Stimulated activated CD8-positive, alpha-beta memory T cell treated with anti-CD3 and anti-CD28 coated beads, Interleukin-7, amount 100 ng/mL, for 1 hour (primary cell): ENCODE measurements at places on chromosomes 13 and 19.

GRCh38 chr13:74573654-74574053 lies 439.4 kb upstream of the KLF12 start:
- no peak for DNase-seq

GRCh38 chr19:9159891-9160290 lies 18.9 kb upstream of the OR7D2 start:
- DNase-seq: no peak

DNA sequence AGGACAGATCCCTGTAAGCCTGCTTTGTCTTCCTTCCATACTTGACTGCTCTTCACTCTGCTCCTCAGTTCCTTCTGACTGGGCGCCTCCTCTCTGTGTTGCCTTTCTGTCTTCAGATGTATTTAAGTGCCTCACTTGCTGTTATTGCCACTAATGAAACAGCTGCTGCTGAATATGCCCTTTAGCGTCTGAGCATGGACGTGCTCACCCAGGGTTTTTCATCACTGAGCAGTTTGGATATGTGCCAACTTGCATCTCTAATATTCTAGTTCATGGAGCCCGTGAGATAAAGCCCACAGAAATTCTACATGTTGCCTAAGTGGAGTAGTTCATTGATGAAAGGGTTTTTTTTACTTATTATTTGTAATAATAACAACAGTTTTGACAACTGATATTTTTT lies 198.2 kb downstream of the MYO16 start:
- DNase-seq: no peak

DNA sequence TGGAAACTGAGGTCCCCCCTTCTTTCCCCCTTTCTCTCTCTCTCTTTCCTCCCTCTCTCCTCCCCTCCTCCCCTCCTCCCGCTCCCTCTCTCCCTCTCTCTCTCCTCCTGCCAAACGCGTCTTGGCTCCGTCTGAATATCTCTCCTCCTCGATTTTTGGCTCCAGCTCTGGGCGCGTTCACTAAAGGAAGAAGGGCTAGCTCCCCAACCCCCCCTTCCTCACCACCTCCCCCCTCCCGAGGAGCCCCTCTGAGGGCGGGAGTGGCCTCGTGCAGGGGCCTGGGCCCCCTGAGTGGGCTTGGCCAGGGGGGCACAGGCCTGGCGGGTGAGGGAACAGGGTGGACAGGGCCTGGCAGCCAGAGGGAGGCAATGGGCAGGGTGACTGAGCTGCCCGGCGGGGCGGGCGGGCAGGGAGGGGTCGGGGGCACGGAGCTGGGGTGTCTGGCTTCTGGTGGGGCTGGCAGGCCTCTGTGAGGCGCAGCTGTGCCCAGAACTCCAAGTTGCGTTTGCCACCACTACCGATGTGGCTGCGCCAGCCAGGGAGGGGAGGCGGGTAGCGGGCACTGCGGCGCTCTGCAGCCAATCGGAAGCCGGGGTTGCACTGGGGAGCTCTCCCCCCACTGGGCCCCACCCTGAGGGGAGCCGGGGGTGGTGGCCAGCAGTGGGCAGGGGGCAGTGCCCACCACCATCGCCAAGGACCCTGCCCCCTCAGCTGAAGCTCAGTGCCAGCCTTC lies 7.1 kb downstream of the NFIX start:
- DNase-seq: no peak

DNA sequence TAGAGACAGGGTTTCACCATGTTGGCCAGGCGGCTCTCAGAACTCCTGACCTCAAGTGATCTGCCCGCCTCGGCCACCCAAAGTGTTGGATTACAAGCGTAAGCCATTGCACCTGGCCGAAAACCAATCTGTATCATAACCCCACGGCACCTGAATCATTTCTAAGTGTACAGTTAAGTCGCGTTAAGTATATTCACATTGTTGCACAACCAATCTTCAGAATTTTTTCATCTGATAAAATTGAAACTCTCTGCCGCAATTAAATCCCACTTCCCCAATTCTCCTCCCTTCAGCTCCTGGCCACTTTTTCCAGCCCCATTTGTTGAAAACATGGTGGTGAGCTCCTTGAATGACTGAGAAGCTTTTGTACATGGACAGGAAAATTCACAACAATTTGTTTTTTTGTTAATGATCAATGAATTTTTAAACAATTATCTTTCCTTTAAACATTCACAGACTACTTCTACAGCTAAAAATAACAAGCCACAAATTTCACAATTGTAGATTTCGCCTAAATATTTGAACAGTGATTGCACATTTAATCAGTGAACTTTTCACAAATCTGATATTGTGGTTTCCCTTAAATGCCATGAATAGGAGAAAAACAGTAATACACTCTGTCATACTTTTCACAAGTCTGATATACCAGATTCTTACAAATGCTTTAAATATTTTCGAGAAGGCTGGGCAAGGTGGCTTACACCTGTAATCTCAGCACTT lies 13.8 kb downstream of the FGF21 start:
- no peak for DNase-seq

DNA sequence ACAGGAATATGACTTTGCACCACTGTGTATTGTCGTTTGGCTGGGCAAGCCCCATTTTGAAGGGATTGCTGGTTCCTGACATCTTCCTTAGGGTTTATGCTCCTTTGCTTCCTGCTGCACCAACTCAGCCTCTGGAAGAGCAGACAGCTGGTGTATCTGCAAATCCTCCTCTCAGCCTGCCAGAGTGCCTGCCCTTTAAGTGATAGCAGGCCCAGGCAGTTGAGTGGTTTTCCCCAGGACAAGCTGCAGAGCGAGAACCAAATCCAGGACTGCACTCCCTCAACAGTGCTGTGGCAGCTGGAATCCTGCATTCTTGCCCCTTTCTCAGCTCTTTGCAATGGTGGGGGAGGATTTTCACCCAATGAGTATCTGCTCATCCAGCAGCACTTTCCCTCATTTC lies 85.5 kb downstream of the ZNF429 start:
- no peak for DNase-seq

DNA sequence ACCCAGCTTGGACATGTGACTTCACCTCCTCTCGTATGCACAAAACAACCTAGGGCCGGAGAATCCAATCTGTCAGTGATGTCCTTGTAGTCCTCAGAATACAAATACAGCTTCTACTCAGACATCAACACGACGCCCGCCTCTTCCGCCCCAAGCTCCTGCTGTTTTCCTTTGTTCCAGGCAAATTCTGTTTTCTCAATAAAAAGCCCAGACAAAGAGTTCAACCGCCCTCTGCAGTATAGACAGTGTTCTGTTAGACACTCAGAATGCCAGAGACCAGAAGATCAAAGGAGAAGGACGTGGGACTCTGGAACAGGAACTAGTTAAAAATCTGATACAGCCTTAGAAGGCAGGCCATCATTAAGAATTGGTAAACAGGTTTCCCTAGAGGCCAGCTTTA lies 42.0 kb upstream of the GGACT start:
- no peak for DNase-seq

DNA sequence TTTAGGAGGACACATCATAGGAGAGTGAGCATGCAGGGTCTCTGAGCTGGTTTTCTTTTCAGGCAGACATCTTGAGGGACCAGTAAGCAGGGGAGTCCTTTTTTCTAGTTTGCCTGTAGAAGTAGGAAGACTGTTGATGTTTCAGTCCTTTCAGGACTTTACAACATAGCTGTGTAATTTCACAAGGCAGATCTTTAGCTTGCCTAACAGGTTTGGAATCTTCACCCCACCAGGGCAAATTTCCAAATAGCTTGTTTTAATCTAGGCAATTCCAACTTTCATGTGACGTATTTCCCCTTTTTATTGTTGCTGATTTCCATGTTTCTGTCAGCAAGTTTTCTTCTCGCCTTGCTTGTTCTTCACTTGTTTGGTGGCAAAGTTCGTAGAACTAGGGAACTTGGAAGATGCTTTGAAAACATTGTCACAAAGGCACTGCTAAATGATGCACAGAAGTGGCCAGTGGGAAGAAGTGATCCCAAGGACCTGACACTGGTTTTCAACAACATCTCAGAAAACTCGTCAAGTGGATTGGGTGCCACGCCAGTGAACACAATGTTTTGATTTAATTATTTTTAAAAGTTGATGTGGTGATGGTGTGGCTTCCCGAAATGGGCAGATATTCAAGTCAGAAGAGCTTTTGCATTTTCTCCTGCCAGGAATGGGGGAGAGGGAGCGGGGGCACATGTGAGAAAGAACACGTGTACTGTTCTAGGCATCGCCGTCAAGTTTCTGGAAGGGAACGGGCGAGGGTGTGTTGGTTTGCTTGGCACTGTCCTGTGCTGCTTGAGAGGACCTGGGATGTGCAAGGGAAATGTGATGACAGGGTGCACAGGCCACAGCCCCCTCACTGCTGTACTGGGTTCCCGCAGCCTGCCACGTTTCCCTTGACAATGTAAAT lies 418.6 kb downstream of the OXGR1 start:
- no peak for DNase-seq

DNA sequence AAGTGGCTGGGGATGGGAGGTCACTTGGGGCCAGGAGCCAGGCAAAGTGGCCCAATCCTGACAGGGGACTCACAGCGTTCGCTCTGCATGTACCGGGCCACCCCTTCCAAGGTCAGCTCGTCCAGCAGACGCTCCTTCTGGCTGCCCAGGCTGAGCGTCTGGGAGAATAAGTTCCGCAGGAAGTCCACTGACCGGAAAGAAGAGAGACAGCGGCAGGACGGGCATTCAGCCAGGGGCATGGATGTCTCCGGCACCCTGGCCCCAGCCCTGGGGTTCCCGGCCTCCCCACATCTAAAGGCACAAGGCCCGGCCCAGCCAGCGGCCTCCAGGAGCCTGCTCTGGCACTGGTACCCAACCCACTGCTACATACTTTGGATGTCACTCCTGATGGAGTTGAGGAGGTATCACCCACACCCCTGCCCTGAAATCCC lies 6.1 kb downstream of the SIRT2 start:
- no peak for DNase-seq

DNA sequence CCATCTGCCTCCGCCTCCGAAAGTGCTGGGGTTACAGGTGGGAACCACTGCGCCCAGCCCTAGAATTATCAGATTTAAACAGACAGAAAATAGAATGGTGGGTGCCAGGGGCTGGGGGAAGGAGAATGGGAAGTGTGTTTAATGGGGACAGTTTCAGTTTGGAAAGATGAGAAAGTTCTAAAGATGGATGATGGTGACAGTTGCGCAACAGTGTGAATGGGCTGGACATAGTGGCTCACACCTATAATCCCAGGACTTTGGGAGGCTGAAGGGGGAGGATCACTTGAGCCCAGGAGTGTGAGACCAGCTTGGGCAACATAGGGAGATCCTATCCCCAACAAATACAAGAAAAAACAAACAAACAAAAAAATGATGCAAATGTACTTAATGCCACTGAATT lies 15.9 kb downstream of the KANK2 start:
- DNase-seq: no peak

- DNase-seq: no peak
These were observed 906 bp downstream of the FXYD5 start for GRCh38 chr19:35155441-35155840.

- no peak for DNase-seq
These were observed 73.5 kb upstream of the PCDH17 start for GRCh38 chr13:57558051-57558467.

GRCh38 chr13:112814905-112815585 lies 125.2 kb downstream of the ATP11A start:
- DNase-seq: no peak

DNA sequence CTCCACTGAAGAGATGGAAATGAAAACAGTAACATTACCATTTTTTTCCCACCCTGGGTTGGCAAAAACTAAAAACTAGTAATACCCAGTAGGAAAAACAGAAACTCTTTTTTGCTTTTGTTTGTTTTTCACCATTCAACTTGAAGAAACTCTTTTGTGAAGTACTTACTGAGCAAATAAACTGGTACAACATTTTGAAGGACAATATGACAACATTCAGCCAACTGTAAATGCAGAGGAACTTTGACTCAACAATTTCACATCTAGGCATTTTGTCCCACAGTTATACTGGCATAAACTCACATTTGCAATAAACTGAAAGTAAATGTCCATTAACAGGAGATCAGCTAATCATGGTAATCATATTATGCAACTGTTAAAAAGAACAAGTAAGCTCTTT lies 152.5 kb downstream of the RNF17 start:
- DNase-seq: no peak

- DNase-seq: no peak
These were observed 17.8 kb downstream of the PIAS4 start for GRCh38 chr19:4025317-4025716.

- no peak for DNase-seq
These were observed 4.6 kb downstream of the PIK3R2 start for GRCh38 chr19:18157465-18158063.

DNA sequence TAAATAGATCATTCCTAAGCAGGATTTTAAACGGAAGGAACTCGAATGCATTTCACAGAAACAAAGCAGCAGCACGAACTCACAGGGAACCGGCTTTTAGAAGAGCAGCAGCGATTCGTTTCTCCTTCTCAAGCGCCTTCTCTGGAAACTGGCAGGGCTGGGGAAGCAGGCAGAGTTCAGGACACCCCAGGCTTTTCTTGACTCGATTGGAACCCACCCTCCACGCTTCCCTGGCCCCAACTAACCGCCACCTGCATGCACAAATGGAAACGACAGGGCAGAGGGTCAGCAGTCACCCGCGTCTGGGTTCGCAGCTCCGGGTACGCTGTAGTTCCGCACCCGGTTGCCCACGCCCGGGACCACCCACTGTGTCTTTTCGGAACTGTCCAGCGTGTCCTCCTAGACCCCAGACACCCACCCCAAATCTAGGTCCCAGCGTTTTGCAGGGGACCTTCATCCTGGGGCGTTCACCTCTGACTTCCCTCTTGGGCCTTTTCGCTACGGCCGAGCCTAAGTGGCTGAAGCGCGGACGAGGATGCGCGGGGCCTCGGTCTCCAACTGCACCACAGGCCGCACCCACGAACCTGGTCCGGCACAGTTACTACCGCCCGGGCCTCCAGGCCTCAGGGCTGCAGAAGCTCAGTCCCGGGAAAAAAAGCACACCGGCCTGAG lies 500 bp downstream of the ZFP30 start:
- DNase-seq: no peak

DNA sequence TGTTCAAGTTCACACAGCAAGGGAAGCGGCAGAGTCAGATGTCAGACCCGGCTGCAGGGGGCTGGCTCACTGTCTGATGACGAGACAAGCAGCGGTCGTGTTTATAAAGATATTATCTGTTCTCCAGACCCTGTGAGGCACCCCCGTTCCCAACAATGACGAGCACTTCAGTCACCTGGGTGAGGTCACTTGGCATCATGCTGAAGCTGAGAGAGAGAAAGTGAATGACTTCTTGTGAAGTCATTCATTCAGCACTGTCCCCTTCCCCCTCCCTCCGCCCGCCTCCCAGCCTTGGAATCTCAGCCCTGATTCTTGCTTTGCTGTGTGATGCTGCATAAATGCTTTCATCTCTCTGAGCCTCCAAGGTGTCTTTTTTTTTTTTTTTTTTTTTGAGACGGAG lies 4.9 kb upstream of the LYPD3 start:
- no peak for DNase-seq

DNA sequence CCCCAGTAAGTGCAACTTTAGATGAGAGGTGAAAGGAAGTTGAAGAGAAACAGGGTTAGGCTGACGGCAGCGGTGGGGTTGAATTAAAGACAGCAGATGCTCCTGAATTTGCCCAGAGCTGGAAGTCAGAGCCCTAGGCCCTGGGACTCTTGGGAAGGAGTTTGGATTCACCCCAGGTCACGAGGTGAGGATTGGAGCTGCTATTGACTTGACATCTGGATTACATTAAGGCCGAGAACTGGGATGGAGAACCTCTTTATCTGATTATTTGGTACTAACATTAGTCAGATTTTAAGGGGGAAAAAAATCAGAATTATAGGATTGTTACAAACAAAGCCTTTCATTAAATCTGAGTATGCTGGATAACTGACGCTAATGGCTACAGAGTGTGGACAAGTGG lies 367.2 kb downstream of the ZNF536 start:
- no peak for DNase-seq

GRCh38 chr19:38709671-38710415 lies 34.4 kb downstream of the CAPN12 start:
- no peak for DNase-seq
